ENCODE measurements at places on chromosomes 3 and 15.

- peak; percentile 46 for DNase-seq
Measured at GRCh38 chr15:74134387-74135027, 4.1 kb downstream of the ISLR2 start.

DNA sequence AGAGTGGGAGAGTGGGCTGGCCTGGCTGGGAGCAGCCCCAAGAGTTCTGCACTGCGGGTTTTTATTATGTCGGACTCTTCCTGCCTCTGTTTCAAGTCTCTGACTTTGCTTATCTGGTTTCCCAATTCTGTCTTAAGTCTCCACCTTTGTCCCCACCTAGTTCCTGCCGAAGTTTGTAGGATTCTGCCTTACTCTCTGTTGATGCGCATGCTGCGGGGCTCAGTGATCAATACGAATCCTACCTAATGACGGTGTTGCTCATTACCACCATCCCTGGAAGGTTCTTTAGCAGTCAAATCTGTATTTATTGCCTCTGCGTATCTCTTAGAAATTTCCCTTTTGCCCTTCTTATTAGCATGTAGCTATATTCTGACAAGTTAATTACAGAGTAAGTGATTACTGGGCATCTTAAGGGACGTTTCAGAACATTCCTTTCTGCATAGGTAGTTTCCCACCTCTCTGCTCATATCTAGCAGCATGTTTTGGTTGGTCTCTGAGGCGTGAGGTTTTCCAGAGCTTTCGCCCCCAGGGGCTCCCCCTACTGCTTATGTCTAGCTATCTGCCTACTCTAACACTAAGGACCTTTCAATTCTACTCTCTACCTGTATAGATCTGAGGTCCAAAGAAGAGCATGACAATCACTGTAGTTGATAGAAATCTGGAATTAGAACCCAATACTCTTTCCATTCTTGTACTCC, 236.0 kb upstream of the EIF1B start:
- no peak for DNase-seq

DNA sequence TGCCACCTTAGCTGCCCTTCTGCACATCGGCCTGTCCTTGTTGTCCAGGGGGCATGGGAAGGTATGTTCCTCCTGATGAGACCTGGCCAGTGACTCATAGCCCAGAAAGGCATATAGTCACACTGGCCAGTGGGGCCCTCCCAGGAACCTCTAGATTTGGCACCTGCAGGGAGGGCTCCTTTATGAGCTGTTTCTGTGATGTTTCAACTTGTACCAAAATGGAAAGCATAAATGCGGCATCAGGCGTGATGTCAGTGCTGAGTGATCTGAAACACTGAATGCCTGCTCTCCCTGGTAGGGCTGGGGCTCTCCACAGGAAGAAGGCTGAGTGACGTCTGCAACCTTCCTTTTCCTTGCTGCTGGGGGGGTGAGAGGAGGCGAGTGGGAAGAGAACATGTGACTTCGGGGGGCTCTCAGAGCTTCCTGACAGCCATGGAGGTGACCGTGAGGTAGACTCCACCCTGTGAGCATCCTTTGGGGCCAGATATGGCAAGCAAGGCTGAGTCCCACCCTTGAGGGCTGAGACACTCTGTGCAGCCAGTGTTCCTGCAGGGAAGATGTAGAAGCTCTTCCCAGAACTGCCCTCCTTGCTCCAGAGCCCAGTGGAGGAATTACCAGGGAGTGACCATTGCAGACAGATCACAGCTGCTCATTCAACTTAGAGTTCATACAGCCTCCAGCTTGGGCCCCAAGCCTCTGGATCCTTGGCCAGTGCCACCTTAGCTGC, 37.1 kb upstream of the APEH start:
- DNase-seq: peak; percentile 32

GRCh38 chr3:190193210-190193609, 72.5 kb upstream of the P3H2 start:
- no peak for DNase-seq

GRCh38 chr15:44882499-44882968, 74.0 kb upstream of the TERB2 start:
- peak; percentile 95 for DNase-seq

- DNase-seq: no peak
Measured at GRCh38 chr3:143590660-143591059, 257.6 kb downstream of the SLC9A9 start.

GRCh38 chr3:180619723-180620122, 17.8 kb downstream of the TTC14 start:
- no peak for DNase-seq

GRCh38 chr3:193791041-193792032, 198.3 kb downstream of the OPA1 start:
- no peak for DNase-seq

DNA sequence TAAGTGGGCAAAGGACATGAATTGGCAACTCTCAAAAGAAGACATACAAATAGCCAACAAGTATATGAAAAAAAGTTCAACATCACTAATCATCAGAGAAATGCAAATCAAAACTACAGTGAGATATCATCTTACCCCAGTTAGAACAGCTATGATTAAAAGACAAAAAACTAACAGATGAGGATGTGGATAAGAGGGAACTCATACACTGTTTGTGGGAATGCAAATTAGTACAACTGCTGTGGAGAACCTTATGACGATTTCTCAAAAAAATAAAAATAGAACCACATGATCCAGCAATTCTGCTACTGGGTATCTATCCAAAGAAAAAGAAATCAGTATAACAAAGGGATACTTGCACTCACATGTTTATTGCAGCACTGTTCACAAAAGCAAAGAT, 28.6 kb downstream of the NEK10 start:
- no peak for DNase-seq

Measured in activated CD4-positive, alpha-beta T cell treated with anti-CD3 and anti-CD28 coated beads, Interleukin-10, Interleukin-2, amounts not matched to agents 100 ng/mL and 50 ng/mL, durations not matched to agents 16 hours and 8 hours (primary cell).